Panc1 (cell line): ENCODE measurements at places on chromosomes 2 and 18. TPM values are rescaled to one million over a fixed set of nuclear protein-coding genes. Genes with fewer than 3 reads are reported as not detected.

TMEM163 gene
- total RNA-seq, result not detected

GRCh38 chr2:239396881-239397681, 3.7 kb downstream of the HDAC4 start:
- no peak for DNase-seq

- DNase-seq, result no peak
Observed at GRCh38 chr2:233676046-233676445, 4.3 kb downstream of the UGT1A9 start.

- no peak for DNase-seq
Observed at GRCh38 chr18:36058674-36059073, 8.7 kb downstream of the RPRD1A start.

- no peak for DNase-seq
Observed at GRCh38 chr18:57523171-57523956, 63.1 kb downstream of the FECH start.

DNA sequence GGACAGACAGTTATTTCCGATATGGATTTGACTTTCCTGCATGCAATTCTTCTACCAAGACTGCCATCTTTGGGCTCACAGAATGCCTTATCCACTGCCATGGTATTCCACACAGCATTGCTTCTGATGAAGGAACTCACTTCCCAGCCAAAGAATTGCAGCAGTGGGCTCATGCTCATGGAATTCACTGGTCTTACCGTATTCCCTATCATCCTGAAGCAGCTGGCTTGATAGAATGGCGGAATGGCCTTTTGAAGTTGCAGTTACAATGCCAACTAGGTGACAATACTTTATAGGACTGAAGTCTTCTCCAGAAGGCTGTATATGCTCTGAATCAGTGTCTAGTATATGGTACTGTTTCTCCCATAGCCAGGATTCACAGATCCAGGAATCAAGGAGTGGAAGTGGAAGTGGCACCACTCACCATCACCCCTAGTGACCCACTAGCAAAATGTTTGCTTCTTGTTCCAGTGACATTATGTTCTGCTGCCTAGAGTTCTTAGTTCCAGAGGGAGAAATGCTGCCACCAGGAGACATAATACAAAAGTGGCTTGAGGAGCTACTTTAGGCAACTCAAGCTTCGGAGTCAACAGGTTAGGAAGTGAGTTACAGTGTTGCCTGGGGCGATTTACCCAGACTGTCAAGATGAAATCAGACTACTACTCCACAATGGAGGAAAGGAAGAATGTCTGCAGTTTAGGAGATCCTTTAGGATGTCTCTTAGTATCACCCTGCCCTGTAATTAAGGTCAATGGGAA, 23.8 kb upstream of the SMAD4 start:
- DNase-seq, result no peak

GRCh38 chr2:152075461-152076050, 23.3 kb downstream of the CACNB4 start:
- DNase-seq, result no peak

C2orf80 gene
- not detected for total RNA-seq

- no peak for DNase-seq
Observed at GRCh38 chr18:41660654-41661053, 294.4 kb upstream of the PIK3C3 start.

DNA sequence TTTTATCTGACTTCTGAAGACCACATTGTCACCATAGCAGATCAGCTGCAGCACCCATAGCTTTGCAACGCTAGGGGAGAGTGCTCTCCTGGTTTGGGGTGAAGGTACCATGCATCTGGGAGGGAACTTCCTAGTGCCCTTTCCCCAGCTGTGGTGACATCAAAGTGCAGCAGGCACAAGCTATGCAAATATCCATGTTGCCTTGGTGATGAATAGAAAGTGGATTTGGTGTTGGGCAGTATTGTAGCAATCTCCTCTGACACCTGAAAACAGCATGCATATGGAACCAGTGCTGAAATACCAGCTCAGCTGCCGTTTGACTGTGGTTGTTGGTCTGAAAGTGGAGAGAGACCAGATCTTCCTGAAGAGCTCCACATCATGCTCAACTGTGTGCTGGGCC, 37.1 kb downstream of the BCL2L11 start:
- no peak for DNase-seq

DNA sequence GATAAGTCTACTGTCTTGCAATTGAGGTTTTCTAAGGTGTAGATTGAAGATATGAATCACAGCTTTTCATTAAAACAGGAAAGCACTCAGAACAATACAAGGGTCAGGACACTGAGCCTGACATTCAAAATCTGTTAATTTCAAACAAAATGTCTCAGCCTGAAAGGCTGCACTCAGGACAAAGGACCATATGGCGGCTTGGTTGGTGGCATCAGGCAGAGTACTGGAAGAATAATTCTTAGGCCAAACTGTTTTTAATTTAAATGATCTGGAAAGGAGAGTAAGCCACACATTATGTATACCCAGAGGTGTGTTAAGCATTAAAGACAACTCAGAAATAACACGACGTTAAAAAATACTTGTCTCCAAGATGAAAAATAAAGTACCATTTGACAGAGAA, 85.9 kb downstream of the SKA1 start:
- no peak for DNase-seq

- peak; percentile 72 for DNase-seq
Observed at GRCh38 chr2:20291106-20291564, 59.5 kb downstream of the PUM2 start.

DNA sequence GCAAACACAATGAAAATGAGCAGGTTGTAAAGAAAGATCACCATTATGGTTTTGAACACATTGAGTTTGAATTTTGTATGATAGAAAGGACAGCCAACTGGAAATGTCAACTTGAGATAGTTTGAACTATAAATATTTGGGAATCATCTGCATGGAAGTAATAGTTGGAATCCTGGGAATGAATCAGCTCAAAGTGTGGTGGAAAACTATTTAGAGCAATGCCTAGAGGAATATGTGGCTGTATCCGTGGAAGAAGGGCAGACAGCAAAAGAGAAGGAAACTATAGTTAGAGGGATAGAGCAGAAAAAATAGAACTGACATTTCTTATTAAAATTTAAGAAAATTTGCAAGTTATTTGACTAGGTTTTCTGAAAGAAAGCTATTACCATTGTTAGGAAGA, 112.5 kb upstream of the OTX1 start:
- no peak for DNase-seq

MC5R gene
- total RNA-seq, result not detected

DNA sequence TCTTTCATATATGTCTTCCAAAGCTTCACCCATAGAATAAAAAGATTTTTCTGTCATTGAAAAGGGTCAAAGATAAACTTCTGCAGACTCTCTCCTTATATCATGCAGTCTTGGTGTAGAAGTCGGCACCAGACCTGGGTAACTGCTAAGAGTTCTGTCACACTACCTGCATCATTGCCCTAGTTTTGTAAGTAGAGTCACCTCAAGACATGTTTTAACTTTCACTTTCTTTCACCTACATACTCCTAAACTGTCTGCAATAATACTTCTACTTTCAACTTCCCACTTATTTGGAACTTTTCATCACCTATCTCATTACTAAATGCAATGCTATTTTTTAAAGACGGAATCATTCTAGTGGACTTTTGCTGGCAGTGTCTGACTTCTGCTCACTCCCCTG, 475.6 kb upstream of the VRK2 start:
- no peak for DNase-seq

- no peak for DNase-seq
Observed at GRCh38 chr2:8533923-8534322, 147.9 kb upstream of the ID2 start.

DNA sequence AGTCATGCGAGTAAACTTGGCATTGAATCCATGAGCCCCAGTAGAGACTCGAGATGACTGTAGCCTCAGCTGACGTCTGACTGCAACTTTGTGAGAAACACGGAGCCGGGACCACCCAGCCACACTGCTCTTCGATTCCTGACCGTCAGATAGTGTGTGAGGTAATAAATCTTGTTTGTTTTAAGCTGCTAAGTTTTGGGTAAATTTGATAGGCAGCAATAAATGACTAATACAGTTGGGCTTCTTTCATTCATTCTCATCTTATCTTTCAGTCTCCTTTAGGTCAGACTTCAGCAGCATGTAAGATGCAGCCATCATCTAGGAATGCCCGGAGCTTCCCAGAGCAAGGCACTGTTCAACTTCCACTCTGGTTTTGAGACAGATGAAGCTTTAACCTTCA, 8.0 kb upstream of the KLHL29 start:
- no peak for DNase-seq

DNA sequence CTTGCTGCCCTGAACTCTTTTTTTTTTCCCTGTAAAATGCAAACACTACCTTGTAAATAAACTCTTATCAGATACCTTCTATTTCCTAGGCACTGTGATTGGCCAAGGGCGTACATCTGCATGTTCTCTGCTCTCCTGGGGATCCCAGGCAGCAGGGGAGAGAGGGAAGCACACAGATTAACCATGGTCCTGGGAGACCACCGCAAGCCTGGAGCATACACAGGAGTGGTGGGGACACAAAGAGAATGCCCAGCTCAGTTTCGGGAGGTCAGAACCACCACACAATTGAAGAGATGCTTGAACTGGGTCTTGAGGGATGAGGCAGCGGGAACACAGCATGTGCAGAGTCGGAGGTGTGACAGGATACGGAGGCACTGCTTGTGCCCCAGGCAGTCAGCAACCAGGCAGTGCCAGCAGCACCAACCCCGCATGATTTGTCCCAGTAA, 2.1 kb downstream of the GREB1 start:
- no peak for DNase-seq

CABYR gene
- total RNA-seq, result 29.4 TPM

DNA sequence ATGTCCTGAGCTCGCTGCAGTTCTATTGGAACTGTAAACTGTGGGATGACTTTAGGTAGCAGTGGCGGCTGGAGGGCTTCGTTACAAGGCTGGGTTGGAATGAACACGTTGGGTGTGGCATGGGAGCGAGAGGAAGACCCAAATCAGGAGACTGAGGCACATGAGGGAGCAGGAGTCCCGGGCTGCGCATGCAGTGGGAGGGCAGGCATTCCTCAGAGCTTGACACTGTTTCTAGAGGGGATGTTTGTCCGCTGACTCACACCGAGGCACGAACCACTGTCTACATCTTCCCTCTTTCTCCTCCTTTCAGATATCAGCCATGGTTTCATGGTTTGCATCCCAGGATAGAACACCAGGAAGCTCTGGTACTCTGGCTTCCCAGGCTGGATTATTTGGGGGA, 40.6 kb upstream of the LAMA1 start:
- no peak for DNase-seq
